ENCODE measurements at places on chromosomes 1 and 21.

GRCh38 chr1:158017800-158018595 lies 24.6 kb downstream of the KIRREL1 start:
- no peak for DNase-seq

DNA sequence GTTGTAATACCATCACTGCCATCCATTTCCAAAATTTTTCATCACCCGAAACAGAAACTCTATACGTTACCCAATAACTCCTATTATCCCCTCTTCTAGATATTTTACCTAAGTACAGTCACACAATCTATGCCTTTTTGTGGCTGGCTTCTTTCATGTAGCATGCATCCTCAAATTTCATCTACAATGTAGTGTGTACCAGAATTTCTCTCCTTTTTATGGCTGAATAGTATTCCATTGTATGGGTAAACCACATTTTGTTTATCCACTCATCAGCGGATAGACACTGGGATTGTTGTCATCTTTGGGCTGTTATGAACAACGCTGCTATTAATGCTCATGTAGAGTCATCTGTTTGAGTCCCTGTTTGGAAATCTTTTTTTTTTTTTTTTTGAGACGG lies 21.2 kb downstream of the KIAA2013 start:
- no peak for DNase-seq

GRCh38 chr21:26332867-26333266 lies 162.3 kb upstream of the APP start:
- no peak for DNase-seq

- DNase-seq: no peak
Observed at GRCh38 chr1:230431527-230431926, 5.4 kb upstream of the PGBD5 start.

DNA sequence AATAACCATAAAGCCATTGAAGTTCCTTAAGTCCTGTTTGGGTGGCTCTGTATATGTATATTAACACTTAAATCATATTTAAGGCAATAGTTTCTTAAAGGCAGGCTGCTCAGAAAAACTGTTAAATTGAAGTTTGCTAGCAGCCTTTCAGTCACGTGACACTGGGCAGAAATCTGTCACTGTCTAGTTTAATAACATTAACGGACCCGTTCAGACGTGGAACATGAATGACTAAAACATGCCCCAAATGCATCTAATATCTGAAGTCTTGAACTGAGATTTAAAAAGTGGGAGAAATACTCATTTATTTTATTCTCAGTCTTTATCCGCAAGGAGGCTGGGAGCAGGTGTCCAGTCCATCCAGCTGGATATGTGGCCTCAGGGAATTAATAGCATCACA lies 3.3 kb upstream of the SPATA1 start:
- DNase-seq: no peak

DNA sequence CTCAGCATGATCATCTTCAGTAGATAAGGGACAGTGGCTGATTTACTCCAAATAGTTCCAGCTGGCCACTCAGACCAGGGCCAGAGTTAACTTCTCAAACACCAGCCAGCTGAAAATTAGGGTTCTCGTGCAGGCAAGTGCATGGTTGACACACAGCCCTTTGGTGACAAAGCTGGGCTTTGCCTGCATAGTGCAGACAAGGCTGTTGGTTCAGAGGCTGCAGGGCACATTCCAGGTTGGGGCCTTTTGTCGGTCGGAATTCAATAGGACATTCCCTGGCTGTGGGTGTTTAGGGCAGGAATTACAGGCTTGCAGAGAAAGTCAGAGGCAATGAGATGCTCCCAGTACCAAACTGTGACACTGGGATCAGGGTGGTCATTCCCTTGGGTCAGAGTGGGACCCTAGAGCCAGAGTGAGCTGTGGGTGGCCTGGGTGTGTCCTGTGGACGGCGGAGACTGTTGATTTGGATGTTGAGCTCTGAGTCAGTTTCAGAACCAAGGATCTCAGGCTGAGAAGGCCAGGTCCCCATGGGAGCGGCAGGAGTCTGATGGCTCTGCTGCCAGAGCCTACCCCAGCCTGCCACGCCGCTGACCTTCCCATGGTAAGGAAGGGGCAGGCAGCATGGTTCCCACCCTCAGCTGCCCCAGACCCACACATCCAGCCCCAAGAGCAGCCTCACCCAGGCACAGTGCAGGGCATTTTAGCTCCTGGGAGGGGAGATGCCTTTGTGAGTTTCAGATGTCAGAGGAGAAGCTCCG lies 56.2 kb downstream of the STUM start:
- no peak for DNase-seq

- DNase-seq: no peak
Observed at GRCh38 chr1:182634306-182635072, 30.3 kb upstream of the RGS16 start.

GRCh38 chr1:236123563-236123962 lies 18.8 kb upstream of the GPR137B start:
- no peak for DNase-seq

GRCh38 chr1:181456551-181456950 lies 26.8 kb upstream of the CACNA1E start:
- no peak for DNase-seq

- no peak for DNase-seq
Observed at GRCh38 chr1:234932511-234933430, 195.9 kb downstream of the TOMM20 start.

- peak; percentile 85 for DNase-seq
Observed at GRCh38 chr1:15246960-15247614, at the start of gene FHAD1. Gene FHAD1 (plus strand): TSS chr1:15247223. CDS start chr1:15251785, 4,562 bp downstream.

Measured in GM13976 (cell line).